ENCODE measurements at places on chromosomes 16 and 17.

- no peak for DNase-seq
Measured at GRCh38 chr17:10699856-10700255, 2.5 kb downstream of the ADPRM start.

- DNase-seq, result no peak
Measured at GRCh38 chr16:30076276-30076791, 540 bp downstream of the PPP4C start.

- no peak for DNase-seq
Measured at GRCh38 chr16:11619327-11619851, 32.7 kb upstream of the LITAF start.

DNA sequence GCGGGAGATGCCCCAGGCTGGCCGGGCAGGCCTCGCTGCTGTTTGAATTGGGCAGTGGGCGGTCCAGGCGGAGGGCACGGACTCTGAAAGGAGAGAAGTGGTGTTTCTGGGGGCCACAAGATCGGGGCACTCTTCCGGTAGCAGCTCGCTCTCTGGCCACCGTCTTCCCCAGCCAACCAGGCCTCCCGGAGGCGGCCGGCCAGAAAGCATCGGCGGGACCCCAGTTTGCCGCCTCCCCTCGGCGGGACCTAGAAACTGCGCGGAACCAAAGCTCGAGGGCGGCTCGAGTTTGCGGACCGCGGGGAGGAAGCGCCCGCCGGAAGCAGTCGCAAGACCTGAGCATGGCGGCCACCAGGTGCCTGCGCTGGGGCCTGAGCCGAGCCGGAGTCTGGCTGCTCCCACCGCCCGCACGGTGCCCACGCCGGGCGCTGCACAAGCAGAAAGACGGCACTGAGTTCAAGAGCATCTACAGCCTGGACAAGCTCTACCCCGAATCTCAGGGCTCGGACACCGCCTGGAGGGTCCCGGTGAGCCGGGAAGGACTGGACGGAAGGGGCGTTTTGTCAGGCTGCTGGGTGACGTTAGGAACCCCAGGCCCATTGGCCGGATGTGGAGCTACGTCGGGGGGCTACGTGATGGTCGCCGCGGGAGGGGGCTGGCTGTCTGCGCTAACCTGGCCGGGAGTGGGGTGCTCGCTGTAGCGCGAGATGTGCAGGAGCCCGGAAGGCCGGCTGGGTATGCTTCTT is at the start of gene MRPL58:
Gene MRPL58 (plus strand): TSS at position 325 of the 746 bp plus-strand sequence. CDS start 17 bp downstream, at position 342.
- peak; percentile 54 for DNase-seq

GRCh38 chr17:27991462-27991993 is 50.9 kb upstream of the NLK start:
- no peak for DNase-seq

DNA sequence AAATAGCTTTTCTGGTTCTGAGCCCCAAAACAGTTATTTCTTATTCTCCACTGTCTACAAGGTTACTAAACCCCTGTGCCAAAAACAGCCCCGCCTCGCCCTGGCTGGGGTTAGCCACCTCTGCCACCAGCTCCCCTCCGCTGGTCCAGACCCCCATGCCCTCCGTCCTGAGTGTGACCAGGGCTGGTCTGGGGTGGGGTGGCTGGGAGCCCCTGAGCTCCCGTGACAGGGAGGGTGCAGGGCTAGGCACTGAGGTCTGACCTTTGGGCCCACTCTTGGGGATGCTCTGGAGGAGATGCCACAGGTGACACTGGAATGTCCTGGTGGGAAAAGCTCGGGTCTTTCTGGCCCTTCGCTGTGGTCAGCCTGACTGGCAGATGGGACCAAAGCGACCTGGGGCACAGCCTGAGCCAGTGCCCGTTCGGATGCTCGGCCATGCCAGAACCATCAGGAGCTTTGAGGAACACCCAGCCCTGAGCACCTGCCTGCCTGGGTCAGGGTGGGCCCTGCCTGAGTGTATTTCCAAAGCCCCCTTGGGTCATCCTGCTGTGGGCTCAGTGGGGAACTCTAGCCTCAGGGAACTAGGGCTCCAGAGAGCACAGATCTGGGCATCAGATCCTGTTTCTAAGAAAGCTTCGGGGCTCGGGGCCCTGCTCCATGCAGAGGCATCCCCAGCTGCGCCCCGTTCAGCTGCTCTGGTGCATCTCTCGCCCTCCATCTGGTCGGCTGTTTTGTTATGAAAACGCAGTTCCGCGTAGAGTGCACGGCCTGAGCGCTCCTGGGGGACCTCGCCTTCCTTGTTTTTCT is 72.1 kb upstream of the GNG13 start:
- DNase-seq, result no peak

- DNase-seq, result no peak
Measured at GRCh38 chr16:56005958-56006357, 130.8 kb upstream of the CES5A start.

DNA sequence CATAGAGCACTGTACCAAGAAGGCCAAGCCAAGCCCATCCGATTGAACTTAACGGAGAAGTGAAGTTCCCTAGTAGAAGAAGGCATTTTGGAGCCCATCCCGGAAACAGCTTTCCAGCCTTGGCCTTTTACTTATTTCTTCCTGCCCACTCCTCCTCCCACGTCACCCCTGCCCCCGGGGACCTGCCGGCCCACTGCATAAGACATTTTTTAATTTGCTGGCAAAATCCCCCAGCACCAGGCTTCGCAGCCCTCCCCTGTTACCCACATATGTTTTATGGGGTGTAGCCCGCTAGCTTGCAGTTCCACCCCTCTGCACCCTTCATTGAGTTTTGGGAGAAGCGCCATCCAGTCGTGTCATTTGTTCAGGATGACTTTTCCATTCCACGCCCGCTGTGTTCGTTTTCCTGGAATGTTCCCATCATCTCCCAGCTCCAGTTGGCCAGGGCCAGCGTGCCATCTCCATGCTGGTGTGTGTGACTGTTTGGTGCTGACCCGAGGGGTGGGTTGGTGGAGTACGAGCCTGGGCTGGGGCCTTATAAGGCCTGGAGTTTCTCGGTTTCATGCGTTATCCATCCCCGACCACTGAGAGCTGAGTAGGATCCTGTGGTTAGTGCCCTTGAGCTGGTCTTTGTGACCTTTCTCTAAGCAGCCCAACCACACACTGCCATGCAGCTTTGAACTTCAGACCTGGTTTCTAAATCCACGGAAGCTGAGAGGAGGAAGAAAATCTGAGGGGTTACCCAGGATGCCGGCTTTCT is 20.0 kb upstream of the TBX2 start:
- DNase-seq, result no peak

DNA sequence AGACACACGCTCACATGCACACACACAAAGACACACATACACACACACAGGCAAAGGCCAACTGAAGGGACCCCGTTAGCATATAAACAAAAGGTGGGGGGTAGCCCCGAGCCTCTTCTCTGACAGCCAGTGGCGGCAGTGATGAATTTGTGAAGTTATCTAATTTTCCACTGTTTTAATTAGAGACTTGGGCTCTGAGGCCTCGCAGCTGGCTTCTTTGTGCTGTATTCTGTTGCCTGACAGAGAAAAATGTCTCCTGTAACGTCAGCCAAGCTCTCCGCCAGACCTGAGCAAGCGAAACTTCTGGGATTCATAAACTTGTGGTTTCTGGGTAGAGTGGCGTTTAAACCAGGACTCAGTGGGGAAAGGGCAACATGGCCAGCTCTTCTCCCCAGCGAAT is 113.9 kb upstream of the FOXF1 start:
- DNase-seq, result no peak

DNA sequence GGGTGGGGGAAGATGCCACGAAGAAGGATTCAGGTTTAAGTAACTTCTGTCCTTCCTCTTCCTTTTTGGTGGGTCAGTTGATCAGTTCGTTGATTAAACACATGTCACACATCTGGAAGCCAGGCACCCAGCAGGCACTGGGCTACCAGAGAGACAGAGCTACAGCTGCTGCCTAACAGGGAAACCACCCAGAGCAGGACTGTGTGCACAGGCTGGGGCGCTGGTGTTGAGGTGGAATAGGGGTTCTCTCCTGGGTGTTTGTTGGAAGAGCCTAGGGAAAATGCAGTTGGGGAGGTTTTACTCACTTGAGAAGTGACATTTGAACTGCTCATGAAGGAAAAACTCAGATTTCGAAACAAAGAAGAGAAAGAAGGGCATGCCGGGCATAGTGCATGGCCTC is 152.4 kb downstream of the IRX5 start:
- DNase-seq, result no peak

DNA sequence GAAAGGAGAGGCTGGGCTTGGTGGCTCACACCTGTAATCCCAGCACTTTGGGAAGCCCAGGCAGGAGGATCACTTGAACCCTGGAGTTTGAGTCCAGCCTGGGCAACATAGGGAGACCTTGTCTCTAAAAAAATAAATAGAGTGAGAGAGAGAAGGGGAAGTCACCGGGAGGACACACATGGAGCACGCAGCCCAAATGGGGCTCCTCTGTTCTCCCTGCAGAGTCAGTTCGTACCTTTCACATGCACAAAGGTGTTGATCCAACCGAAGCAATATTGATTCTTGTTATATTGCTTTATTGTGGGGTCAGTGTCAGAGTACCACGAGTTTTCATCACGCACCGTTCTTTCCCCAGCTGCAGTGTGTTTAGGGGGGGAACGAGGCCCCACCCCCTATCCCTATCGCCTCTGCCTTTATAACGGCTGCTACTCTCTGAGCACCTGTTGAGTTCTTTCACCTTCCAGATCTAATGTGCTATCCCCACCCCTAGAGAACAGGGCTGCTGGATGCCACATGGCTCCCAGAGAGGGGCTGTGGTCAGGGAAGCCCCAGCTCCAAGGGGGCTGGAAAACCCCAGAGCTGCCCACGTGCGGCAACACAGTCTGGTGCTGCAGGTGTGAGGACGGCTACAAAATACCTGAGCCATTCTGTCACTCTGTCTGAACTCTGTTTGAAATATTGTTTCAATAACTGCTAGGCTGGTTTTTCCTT is 1.0 kb upstream of the TMEM235 start:
- DNase-seq, result no peak

DNA sequence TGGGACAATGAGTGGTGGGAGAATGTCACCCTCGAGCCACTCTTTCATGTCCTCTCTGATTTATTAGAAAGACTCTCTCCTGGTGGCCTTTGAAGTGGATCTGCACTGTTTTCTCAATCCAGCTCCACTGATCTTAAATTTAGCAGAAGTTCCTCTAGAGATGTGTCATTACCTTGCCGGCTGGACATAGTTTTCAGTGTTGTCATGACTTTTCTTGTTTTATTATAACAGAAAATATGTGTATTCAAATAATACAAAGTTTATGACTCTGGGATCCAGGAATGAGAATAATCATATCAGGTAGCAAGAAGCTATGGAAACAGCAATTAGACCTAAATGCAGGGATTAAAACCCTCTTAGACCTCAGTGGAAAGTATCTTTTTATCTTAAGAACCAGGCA is 247.5 kb upstream of the ELAC2 start:
- no peak for DNase-seq

- peak; percentile 87 for DNase-seq
Measured at GRCh38 chr17:37570527-37571093, 38.6 kb downstream of the SYNRG start.

GRCh38 chr17:9021992-9022572 is 772 bp downstream of the NTN1 start:
- DNase-seq, result no peak

GRCh38 chr16:2846511-2847310 is 11.3 kb downstream of the PRSS22 start:
- peak; percentile 81 for DNase-seq

GRCh38 chr17:48483004-48483403 is 47.8 kb downstream of the HOXB1 start:
- no peak for DNase-seq

DNA sequence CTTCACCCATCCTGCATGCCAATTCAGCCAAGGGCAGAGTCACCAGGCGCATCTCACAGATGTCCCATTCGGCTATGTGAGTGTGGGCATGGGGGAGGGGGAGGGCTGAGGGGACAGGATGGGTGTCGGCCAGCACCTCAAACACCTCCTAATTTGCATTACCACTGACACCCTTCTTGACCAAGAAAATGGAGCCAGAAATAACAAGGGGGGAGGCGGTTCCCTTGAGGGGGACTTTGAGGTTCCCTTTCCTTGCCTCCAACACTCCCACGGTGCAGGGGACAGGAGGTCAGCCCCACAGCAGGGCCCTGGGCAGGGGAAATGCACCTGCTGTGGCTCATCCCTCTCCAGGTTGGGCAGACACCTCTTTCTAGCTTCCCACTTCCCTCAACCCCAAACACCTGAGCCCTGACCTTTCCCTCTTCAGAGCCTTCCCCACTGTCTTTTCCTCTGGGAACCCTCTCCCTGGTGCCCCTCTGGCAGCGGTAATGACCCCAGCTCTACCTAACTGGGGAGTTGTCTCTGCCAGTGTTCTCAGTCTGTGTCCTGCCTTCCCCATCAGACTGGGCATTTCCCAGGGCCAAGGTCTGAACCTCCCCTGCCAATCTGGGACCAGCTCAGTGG is 18.2 kb upstream of the TBX21 start:
- no peak for DNase-seq

- DNase-seq, result no peak
Measured at GRCh38 chr17:34990921-34991365, 10.6 kb downstream of the LIG3 start.

DNA sequence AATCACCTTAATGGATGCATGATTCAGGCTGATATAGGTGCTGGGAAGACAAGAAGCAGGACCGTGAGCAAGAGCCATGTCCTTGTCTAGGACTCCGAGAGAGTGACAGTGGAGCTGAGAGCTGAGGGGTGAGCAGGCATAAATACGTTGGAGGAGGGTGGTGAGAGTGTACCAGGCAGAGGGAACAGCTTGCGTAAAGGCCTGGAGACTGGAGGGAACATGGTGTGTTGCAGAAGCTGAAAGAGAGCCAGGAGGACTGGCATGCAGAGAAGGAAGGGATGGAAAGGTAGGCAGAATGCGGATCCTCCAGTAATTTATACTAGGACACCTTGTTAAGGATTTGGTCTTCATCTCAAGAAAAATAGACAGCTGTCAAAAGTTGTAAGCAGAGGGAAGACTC is 653.2 kb downstream of the HS3ST4 start:
- DNase-seq, result no peak

GRCh38 chr16:85755929-85756768 is 5.3 kb upstream of the C16orf74 start:
- no peak for DNase-seq

DNA sequence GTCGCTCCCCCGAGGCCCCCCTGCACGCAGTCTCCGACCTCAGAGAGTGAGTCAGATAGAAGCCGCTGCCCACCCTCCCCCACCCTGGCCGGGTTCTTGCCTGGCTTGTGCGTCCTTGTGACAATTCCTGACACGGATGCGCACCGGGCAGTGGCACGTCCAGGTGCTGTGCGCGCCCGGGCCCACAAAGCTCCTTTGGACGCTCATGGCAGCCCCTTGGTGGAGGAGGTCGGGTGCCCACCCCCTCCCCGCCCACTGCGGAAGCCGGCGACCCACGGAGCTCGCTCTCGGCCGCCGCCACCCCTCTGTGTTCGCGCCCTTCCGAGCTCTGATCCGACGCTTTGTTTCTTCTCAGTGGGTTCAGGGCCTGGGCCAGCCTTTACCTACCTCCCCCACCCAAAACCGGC is 662 bp upstream of the TUBB3 start:
- DNase-seq, result peak; percentile 76

- DNase-seq, result no peak
Measured at GRCh38 chr17:79776376-79777119, 1.4 kb upstream of the CBX2 start.

Data from bronchial epithelial cell (primary cell).